ENCODE measurements at places on chromosomes 5 and 9.

DNA sequence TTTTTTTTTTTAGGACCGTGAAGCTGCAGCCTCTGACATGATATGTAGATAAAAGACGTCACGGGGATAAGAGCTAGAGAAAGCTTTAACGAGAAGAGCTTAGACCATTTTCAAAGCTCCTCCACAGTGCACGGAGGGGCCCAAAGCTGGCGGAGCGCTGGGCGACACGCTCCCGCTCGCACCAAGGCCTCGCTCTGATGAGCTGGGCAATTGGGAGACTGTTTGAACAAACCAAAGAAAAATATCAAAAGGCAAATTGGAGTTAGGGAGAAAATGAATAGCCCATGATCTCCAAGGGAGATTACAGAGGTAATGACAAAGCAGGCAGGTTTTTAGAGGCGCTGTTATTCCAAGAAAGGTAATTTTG is 179.4 kb downstream of the SREK1 start:
- no peak for DNase-seq

DNA sequence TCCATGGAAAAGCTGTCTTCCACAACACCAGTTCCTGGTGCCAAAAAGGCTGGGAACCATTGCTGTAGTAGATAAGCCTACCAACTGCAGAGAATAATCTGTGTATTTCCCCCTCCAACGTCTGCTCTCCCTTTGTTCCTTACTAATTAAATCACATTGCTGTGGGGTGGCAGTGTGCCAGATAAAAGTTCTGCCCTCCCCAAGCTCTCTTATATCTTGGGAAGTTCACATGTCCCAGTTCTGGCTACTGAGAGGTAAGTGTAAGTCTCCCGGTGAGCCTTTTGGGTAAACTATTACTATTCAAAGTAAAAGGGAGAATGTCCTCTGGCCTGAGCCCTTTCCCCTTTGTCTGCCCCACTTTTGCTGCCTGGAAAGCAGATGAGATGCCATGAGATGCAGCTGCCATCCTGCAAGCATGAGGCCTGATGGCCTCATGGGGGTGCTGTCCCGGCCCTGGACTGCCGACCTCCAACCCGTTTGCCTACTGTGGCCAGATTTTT is 14.7 kb downstream of the ENC1 start:
- DNase-seq: no peak

DNA sequence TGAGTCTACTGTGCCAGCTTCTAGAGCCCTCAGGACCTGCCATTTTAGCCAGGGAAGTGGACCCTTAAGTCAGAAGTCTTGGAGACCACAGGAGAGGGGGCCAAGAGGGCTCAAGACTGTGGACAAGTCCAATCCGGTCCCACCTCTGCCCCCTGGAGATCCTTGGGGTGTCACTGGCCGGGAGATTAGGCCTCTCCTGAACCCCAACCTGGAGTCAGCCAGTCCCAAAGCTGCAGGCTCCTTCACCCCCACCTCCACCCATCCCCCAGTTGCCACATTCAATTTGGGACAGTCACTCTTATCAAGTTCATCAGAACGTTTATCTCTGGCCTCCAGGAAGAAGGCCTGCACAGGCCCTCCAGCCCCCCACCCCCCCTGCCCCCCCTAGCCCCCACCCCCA is 290 bp downstream of the SLC23A1 start:
- DNase-seq: no peak

DNA sequence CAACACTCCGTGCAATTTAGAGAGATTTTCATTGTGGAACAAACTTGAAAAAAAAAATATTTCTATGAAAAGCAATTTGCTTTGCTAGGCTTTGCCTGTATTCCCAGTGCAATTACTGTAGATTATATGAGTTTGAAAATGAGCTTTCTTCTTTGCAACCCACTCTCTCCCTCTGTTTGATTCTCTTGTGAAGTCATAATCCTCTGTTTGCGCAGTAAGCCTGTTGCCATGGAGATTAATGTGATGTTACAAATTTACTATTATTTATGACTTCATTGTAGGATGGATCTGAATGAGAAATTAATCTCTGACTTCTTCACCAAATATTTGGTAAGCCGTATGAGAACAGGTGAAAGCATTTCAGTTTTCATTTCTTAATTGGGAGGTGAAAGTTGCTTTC is 320.3 kb downstream of the SPATA31D1 start:
- DNase-seq: no peak

DNA sequence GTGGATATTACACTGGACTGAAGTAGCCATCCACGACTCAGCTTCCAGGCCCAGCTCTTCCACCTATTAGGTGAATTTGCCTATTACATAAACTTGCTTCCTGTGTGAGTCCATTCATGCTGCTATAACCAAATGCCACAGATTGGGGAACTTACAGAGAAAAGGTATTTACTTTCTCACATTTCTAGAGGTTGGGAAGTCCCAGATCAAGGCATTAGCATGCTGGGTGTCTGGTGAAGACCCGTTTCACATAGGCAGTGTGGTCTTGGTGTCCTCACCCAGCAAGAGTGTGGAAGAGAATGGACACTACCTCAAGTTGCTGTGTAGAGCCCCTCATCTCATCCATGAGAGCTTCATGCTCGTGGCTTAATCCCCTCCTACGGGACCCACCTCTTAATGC is 282.6 kb downstream of the IRX1 start:
- DNase-seq: no peak

DNA sequence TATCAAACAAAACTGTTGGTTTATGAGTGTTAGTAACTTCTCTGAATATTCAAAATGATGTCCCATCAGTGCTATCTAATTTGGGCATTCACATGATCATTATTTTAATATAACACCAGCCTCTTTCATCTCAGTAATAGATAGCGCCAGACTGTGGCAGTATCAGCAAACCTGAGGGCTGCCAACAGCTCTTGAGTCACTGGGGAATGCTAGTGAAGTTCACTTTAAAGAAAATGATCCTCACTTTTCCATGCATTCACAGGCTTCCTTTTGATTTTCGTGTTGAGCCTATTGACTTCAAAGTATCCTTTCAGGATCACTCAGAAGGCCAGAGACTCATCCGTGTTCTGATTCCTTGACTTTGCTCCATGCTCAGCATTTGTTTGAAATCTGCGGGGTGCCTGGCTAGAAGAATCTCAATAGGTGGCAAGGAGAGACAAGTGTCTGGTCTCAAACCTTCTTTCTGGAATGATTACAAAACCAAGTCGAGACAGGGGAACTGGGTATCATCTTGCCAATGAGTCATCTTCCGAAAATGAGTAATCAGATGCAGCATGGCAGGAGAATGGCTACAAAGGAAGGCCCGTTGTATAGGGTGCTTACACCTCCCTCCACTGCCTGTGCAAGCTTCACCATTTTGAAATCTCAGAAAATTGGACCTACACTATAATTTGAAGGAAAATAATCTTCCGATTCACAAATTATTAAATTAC is 509.1 kb downstream of the RASEF start:
- no peak for DNase-seq

- no peak for DNase-seq
Observed at GRCh38 chr5:167303582-167303981, 987.9 kb upstream of the WWC1 start.

DNA sequence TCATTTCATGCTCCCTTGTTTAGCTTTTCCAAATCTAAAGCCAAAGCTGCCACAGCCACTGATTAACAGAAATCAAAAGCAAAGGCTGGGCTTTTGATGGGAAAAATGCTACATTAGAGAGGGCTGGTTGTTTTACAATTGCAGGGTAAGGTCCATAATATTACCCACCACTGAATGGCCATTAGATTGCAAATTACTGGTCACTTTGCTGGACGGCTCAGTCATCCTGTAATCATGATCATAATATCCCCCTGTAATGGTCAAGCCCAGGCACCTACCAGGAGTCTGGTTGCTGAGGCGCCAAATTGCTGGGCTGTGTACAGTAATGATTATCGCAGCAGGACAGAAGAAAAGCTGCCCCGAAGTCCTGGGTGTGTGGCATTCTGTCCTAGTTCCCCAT is 286.5 kb downstream of the ZSWIM6 start:
- DNase-seq: no peak

- no peak for DNase-seq
Observed at GRCh38 chr9:83509402-83509801, 28.8 kb downstream of the FRMD3 start.

DNA sequence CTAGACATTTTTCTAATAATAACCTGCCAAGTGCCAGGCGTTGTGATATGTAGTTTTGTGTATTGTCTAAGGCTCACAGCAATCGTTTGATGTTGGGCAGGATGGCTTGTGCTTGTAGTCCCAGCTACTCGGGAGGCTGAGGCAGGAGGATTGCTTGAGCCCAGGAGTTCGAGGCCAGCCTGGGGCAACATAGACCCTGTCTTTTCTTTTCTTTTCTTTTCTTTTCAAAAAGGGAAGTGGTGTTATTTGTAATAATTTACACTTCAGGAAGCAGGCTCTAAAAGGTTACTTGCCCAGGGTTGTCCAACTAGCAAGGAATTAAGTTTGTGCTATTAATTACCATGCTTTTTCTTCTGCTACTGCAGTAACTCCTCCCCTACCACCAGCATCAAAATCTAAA is 3.2 kb downstream of the ZNF131 start:
- DNase-seq: no peak

DNA sequence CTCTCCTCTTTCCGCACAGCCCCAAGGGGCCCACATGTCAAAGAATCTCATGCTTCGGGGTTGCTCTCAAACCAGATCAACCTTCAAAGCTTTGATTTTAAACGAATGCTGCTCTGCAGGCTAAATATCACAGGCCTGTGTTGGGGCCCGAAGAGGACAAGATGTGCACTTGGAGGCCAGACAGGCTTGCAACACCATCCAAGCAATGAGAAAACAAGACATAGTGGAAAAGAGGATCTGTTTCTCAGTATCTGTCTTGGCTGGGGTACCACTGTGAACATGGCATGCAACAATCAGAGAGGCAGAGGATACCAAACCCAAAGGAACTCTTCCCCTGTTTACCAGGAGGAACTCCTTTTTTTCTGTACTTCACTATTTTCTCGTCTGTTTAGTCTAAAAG is 321.8 kb downstream of the SLIT3 start:
- no peak for DNase-seq

DNA sequence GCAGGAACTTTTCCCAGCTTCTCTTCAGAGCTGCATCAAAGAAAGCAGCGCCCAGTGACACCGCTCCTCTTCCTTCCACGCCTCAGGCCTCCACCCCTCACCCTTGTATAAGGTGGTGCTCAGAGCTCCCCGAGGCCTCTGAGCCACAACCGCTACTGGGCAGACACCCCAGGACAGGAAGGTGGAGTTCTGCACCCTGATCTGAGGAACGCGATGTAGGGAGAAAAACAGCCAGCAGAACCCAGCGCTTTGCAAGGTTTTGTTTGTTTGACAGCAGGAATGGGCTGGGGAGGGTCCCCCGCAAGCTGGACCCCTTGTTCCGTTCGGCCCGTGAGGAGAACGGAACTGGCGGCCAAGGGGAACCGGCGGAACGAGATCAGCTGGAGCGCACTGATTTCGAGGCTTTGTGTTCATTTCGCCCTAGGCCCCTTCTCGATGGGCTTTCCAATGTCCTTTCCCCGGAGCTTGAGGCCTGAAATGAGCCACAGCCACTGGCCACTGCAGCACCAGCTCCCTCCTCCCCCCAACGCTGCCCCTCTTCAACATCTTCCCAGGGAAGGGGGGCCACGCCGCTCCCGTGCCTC is 4.1 kb downstream of the EDF1 start:
- no peak for DNase-seq

GRCh38 chr5:133431326-133431865 is 180.9 kb downstream of the FSTL4 start:
- no peak for DNase-seq

DNA sequence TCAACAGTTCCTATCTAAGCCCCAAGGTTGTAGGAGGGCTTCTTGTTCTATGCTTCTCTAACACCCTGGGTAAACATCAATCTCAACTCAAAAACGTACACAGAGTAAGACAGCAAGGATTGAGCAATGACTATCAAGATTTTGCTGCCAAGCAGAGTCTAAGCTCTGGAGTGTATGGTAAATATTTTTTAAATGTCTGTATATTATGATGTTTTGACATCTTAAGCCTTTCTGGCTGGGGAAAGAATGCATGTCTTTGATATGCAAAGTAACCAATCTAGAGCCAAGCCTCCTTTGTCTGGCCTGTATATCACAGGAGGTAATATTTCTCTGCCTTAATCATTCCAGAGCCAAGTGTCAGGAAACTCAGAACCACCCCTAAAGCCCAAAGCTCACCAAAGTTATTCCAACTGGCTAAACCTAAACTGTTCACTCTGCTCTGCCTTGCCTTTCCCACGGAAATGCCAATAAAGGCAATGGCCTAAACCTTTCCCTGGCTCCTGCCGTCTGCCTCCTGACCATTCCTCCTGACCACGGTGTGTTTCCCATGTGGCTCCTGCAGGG is 45.2 kb downstream of the YIPF5 start:
- DNase-seq: no peak

- no peak for DNase-seq
Observed at GRCh38 chr9:17422994-17423680, 155.7 kb upstream of the SH3GL2 start.

DNA sequence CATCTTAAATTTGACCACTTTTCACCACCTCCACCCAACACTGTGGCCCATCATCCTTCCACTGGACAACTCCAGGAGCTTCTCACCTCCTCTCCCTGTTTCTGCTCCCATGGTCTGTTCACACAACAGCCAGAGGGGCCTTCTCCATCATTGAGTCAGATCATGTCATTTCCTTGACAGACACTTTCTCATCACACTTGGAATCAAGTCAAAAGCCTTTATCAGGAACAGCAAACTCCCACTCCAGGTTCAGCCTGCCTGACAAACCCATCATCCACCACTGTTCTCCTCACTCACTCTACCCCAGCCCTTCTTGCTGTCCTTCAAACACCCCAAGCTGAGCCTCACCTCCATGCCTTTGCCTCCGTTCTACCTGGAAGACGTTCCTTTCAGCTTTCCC is 78.4 kb upstream of the ADRA1B start:
- DNase-seq: no peak

GRCh38 chr5:173922527-173922926 is 34.4 kb downstream of the CPEB4 start:
- no peak for DNase-seq

- DNase-seq: no peak
Observed at GRCh38 chr9:113543982-113544303, 80.4 kb downstream of the RGS3 start.
